ENCODE measurements at places on chromosomes 1 and 21.

DNA sequence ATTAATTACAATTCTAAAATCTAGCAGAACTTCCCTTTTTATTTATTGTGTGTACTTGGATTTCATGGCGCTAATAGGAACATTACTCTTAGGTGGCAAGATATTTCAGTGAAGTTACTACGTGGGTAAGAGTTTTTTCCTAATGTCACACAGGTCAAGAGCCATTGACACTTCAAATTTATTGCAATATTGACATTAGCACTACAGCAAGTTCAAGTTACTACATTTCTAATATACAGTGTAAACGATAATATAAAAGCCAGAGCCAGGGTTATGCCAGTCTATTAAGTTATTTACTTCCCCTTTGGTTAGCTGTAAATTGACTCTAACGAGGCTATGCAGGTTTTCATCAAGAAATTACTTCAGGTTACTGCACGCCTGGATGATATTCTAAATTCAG lies 29.7 kb downstream of the CHODL start:
- DNase-seq = no peak
- H3K4me3 ChIP-seq = no peak overlapping the region
- H3K27ac ChIP-seq = no peak overlapping the region
- H3K27me3 ChIP-seq = no peaks in the 10 kb centered on the region
- no peaks in the 10 kb centered on the region for H3K36me3 ChIP-seq

DNA sequence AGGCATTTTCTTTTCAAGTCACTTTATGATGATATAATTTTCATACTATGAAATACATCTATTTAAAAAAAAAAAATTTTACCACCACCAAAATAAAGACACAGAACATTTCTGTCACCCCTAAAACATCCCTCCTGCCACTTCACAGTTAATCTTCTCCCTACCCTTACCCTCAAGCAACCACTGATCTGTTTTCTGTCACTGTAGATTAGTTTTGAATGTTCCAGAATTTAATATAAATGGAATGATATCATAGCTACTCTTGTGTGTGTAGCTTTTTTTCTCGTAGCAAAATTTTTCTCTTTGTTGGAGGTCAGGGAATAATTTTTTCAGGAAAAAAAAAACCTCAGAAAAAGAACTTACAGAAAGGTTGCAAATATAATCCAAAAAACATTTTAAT lies 152.7 kb downstream of the RHOU start:
- DNase-seq = no peak
- peaks cover 2% of the 10 kb centered on the region for H3K36me3 ChIP-seq
- H3K4me3 ChIP-seq = no peak overlapping the region
- peaks cover 15% of the 10 kb centered on the region for H3K27me3 ChIP-seq
- H3K27ac ChIP-seq = no peak overlapping the region

GRCh38 chr1:211328084-211328694 lies 1.6 kb downstream of the TRAF5 start:
- H3K36me3 ChIP-seq = peaks cover 25% of the 10 kb centered on the region
- peaks cover 62% of the 10 kb centered on the region for H3K4me1 ChIP-seq
- H3K27ac ChIP-seq = peak overlapping the region; percentile 81
- no peak for DNase-seq
- H3K4me3 ChIP-seq = peak overlapping the region; percentile 94
- H3K27me3 ChIP-seq = no peaks in the 10 kb centered on the region

DNA sequence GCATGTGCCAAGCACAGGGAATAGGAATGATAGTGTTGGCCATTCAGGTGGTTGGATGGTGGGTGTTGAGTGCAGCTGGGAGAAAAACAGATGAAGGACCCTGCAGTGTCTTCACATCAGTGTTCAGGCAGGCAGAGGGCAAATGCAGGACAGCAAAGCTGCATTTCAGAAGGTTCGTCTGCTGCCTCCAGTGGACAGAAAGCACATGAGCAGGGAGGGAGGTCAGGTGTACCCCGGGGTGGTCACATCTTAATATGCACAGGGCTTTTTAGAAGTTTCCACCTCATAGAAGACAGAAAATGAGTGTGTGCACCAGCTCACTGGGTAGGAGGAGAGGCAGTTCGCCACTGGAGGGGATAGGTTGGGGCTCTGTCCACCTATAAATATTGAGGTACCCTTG lies 184.9 kb downstream of the SLC35F3 start:
- no peaks in the 10 kb centered on the region for H3K4me1 ChIP-seq
- no peak for DNase-seq
- H3K27ac ChIP-seq = no peak overlapping the region
- peaks cover 43% of the 10 kb centered on the region for H3K27me3 ChIP-seq
- H3K4me3 ChIP-seq = no peak overlapping the region

GRCh38 chr1:28249866-28250295 lies 9.4 kb upstream of the SESN2 start:
- H3K27me3 ChIP-seq = no peaks in the 10 kb centered on the region
- no peak overlapping the region for H3K4me3 ChIP-seq
- peaks cover 21% of the 10 kb centered on the region for H3K36me3 ChIP-seq

- H3K4me1 ChIP-seq = no peaks in the 10 kb centered on the region
- H3K4me3 ChIP-seq = no peak overlapping the region
- H3K27ac ChIP-seq = no peak overlapping the region
- no peak for DNase-seq
- no peaks in the 10 kb centered on the region for H3K36me3 ChIP-seq
Measured at GRCh38 chr1:31383967-31384366, 11.1 kb upstream of the FABP3 start.
